ENCODE measurements at places on chromosomes 12 and 14. TPM values are rescaled to one million over a fixed set of nuclear protein-coding genes. Genes with fewer than 3 reads are reported as not detected.
A peak's percentile ranks its signal among the peaks of the same experiment; 100 is the strongest.

MAP3K9 gene
- 0.84 TPM for total RNA-seq

TAS2R31 gene
- total RNA-seq = 9.1 TPM

EPYC gene
- total RNA-seq = not detected

DNA sequence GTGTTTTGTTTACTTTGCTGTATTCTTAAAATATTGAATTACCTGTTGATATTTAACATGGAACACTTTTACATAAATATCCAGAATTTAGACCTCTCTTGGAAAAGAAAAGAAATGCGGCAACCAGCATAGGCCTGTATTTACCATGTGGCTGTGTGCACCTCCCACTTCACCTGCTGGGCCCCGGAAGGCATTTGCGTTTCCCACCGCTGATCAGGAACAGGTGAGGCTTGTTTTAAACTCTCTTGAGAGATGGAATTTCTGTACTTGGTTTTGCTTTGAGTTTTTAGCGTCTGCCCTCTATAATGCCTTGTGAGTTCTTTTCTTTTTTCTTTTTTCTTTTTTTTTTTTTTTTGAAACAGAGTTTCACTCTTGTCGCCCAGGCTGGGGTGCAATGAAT lies 124.2 kb downstream of the GLT1D1 start:
- DNase-seq = no peak

GRCh38 chr12:109753054-109753401 lies 39.4 kb downstream of the FAM222A start:
- DNase-seq = peak; percentile 34

- DNase-seq = no peak
Observed at GRCh38 chr12:108352591-108352990, 13.5 kb upstream of the CMKLR1 start.

- no peak for DNase-seq
Observed at GRCh38 chr14:81886588-81886987, 352.9 kb upstream of the SEL1L start.

ADAM21 gene
- total RNA-seq = 0.13 TPM

DNA sequence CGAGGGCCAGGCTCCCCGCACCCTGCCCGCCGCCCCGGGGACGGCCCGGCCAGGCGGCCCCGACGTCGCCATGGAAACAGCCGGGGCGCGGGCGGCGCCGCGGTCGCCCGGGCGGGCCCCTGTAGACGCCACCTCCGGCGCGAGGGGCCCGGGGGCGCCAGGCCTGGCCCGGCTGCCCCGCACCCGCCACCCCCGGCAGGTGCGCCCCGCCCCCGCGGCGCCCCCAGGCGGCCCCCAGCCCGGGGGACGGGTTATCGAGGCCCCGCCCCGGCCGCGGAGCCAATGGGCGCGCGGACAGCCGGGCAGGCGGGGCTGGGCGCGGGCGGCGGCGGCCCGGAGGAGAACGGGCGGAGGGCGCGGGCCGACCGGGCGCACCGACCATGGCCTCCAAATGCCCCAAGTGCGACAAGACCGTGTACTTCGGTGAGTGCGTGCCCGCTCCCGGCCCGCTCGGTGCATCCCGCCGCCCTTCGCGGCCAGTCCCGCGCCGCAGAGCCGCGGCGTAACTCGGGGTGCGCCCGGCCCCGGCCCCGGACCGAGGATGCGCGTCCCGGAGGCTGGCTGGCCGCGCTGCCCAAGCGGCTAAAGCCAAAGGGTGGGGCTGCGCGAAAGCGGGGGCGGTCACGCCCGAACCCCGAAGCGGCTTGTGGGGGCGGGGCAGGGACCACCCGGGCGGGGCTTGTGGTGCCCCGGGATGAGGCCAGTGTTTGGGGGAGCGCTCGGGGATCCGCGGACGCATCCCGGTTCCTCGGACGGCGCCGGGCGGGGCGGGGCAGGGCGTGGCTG lies at the start of gene CRIP2:
TSS of gene CRIP2 (plus strand) at position 339 of the 786 bp plus-strand sequence. CDS start at position 381, 42 bp downstream.
- no peak for DNase-seq

GUCY2C gene
- not detected for total RNA-seq

Data from aorta (tissue), 5 donors.